ENCODE measurements at places on chromosomes 5 and 9. TPM values are rescaled to one million over a fixed set of nuclear protein-coding genes. Genes with fewer than 3 reads are reported as not detected.

DNA sequence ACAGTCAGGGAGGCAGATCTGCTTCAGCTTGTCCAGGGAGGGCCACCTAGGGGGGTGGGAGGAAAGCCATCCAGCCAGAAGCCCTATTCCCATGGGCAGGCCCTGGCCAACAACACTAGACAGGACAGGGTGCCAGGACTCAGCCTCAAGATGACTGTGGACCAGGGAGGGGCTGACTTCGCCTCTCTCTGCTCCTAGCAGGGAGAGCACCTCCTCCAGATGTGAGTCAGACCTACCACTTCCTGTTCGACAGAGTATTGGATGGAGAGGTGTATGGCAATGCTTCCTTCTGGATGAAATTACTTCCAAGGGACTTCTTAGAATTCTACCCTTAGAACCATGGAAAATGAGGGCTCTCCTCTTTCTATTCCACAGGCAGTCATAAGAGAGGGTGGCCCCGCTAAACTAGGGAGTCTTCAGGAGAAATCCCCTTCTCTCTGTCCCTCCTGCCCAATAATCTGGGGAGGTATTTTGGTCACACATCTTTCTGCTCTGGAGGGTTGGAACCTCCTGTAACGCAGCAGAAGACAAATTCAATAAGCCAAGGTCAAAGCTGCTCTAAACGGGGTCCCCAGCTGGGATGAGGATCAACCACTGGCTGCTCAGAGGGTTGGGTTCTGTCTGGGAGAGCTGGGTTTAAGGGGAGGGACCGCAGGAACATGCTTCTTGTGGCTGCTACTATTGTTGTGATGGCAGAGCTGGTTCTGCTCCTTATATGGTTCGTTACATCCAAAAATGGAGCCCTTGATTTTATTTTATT is 23.2 kb upstream of the RCL1 start:
- no peaks in the 10 kb centered on the region for H3K27me3 ChIP-seq
- DNase-seq: peak; percentile 25
- H3K4me3 ChIP-seq: no peak overlapping the region
- no peaks in the 10 kb centered on the region for H3K36me3 ChIP-seq

DNA sequence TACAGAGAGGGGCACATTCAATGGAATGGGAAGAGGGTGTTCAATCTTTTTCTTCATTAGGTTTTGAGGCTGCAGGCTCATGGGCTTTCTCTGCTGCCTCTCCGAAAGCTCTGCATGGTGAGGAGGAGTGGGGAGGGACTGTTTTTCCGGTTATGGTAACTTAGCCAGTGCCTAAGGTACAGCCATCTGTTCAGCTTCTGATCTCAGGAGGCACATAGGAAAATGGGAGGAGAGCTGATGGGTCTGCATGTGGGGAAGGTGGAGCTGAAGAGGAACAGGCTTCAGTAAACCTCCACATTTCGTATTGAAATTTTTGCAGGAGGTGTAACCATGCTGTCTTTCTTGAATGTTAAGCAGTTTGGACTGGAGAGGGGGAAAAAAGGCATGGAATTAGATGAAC is 1020.4 kb upstream of the WWC1 start:
- H3K4me1 ChIP-seq: no peaks in the 10 kb centered on the region
- H3K27ac ChIP-seq: no peak overlapping the region
- no peaks in the 10 kb centered on the region for H3K27me3 ChIP-seq
- H3K4me3 ChIP-seq: no peak overlapping the region

DNA sequence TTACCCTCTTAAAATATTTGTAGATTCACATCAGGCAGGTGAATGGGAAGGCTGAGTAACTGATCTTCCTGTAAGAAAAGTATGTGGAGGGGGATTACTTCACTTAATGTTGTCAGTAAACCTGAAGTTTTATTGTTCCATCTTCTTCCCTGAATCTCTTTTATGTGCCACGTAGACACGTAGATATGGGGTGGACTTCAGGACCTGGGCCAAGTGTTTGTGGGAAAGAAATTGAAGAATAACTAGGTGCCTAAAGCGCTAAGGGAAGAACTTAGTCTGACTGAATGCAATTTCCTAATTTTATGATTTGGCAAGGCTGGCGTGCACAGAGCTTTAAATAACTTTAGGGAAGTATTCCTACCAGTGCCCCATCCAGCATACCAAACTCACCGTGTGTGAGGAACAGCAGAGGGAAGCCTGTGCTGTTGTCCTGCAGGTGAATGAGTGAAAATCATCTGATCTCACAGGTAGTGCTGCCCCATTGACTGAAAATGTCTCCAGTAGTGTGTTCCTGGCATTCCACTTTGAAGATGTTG is 323.4 kb downstream of the KDM4C start:
- no peaks in the 10 kb centered on the region for H3K4me1 ChIP-seq
- DNase-seq: no peak
- no peaks in the 10 kb centered on the region for H3K27me3 ChIP-seq
- no peak overlapping the region for H3K27ac ChIP-seq
- no peak overlapping the region for H3K4me3 ChIP-seq

GRCh38 chr9:98168153-98168780 is 24.2 kb downstream of the CORO2A start:
- peaks cover 26% of the 10 kb centered on the region for H3K4me1 ChIP-seq
- DNase-seq: no peak
- H3K4me3 ChIP-seq: no peak overlapping the region
- H3K36me3 ChIP-seq: no peaks in the 10 kb centered on the region
- H3K27me3 ChIP-seq: no peaks in the 10 kb centered on the region
- no peak overlapping the region for H3K27ac ChIP-seq

- peaks cover 60% of the 10 kb centered on the region for H3K4me1 ChIP-seq
- peaks cover 47% of the 10 kb centered on the region for H3K27me3 ChIP-seq
- H3K27ac ChIP-seq: peak overlapping the region; percentile 92
- no peaks in the 10 kb centered on the region for H3K36me3 ChIP-seq
- DNase-seq: peak; percentile 55
- no peak overlapping the region for H3K4me3 ChIP-seq
Observed at GRCh38 chr5:159409801-159410200, 79.5 kb upstream of the IL12B start.

- no peak overlapping the region for H3K4me3 ChIP-seq
- H3K27me3 ChIP-seq: no peaks in the 10 kb centered on the region
- H3K36me3 ChIP-seq: no peaks in the 10 kb centered on the region
- no peaks in the 10 kb centered on the region for H3K4me1 ChIP-seq
Observed at GRCh38 chr9:100803956-100804355, 224.6 kb upstream of the PLPPR1 start.

DNA sequence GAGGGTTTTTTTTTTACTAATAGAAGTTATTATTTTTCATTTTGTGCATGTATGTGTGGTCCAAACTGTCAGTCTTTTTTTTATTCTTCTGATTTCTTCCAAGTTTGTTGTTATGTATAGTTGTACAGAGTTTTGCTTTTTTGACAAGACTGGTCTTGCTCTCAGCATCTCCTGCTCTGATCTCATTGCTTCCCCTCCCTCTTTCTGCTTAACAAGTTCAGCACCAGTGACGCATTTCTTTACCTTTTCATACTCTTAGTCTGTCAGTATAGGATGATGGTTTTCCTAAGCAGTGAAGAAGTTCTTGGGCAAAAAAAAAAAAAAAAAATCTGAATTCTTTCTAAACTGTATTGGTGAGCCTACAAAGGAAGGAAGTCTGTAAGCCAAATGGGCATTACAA is 135.1 kb downstream of the CD180 start:
- H3K27me3 ChIP-seq: no peaks in the 10 kb centered on the region
- H3K4me1 ChIP-seq: peaks cover 23% of the 10 kb centered on the region
- H3K36me3 ChIP-seq: peaks cover 12% of the 10 kb centered on the region
- DNase-seq: no peak
- peak overlapping the region; percentile 14 for H3K27ac ChIP-seq

DNA sequence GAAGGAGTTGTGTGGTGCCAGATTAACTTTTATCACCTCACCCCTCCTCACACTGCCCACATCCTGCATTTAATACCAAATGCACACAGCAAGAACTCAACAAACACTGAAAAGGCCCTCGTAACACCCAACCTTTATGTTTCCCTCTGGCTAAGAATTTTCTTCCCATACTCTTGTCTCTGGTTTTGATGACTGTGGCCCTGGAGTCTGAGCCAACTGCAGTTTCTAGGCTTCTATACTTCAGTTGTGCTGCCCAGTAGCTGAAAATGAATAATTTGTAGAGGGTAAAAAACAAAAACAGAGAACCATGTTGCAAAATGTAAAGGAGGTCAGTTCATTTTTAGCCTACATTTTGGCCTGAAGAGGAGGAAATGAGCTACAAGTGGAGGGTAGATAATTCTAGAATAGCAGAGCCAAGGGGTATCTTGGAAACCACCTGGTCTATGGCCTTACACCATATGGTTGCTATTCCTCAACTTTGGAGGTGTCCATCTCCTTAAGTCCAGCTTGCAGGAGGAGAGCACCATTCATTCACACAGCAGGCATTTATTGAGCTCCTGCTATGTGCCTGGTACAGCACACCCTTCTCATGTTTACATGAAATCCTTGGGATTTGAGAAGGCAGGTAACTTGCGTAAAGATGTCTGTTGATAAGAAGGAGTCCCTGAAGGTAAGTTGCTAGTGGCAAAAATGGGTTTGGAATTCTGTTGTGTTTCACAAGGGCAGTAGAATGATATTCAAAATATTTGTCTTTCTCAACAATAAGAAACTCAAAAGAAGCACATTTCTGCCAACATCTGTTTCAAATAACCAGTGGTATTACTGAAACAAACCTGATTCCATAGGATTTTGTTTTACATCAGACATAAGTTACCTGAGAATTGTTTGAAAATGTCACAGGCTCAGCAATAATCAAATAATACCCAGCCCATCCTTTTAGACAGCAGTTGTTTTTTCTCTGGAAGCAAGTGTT is 83.8 kb upstream of the TNFAIP8 start:
- no peaks in the 10 kb centered on the region for H3K27me3 ChIP-seq
- H3K4me3 ChIP-seq: peak overlapping the region; percentile 96
- no peak for DNase-seq

GRCh38 chr5:38463634-38464521 is 92.6 kb downstream of the LIFR start:
- no peak for DNase-seq
- no peaks in the 10 kb centered on the region for H3K36me3 ChIP-seq
- no peaks in the 10 kb centered on the region for H3K4me1 ChIP-seq
- H3K27me3 ChIP-seq: peaks cover 41% of the 10 kb centered on the region

- H3K4me1 ChIP-seq: no peaks in the 10 kb centered on the region
- H3K4me3 ChIP-seq: no peak overlapping the region
- no peak for DNase-seq
- H3K27me3 ChIP-seq: no peaks in the 10 kb centered on the region
- H3K27ac ChIP-seq: no peak overlapping the region
- H3K36me3 ChIP-seq: peaks cover 2% of the 10 kb centered on the region
Observed at GRCh38 chr5:125450771-125451170, 704.3 kb upstream of the ZNF608 start.

GRCh38 chr5:659496-660263 is 33.5 kb downstream of the TPPP start:
- peaks cover 12% of the 10 kb centered on the region for H3K36me3 ChIP-seq
- H3K27ac ChIP-seq: no peak overlapping the region
- no peak overlapping the region for H3K4me3 ChIP-seq
- no peaks in the 10 kb centered on the region for H3K4me1 ChIP-seq

GRCh38 chr9:7935681-7936080 is 136.1 kb upstream of the DMAC1 start:
- no peaks in the 10 kb centered on the region for H3K27me3 ChIP-seq
- peak overlapping the region; percentile 59 for H3K4me3 ChIP-seq
- H3K27ac ChIP-seq: peak overlapping the region; percentile 95
- peaks cover 6% of the 10 kb centered on the region for H3K36me3 ChIP-seq

- no peak overlapping the region for H3K27ac ChIP-seq
- no peak for DNase-seq
- no peaks in the 10 kb centered on the region for H3K4me1 ChIP-seq
- no peaks in the 10 kb centered on the region for H3K36me3 ChIP-seq
Observed at GRCh38 chr9:25284365-25284764, 393.9 kb downstream of the TUSC1 start.

DNA sequence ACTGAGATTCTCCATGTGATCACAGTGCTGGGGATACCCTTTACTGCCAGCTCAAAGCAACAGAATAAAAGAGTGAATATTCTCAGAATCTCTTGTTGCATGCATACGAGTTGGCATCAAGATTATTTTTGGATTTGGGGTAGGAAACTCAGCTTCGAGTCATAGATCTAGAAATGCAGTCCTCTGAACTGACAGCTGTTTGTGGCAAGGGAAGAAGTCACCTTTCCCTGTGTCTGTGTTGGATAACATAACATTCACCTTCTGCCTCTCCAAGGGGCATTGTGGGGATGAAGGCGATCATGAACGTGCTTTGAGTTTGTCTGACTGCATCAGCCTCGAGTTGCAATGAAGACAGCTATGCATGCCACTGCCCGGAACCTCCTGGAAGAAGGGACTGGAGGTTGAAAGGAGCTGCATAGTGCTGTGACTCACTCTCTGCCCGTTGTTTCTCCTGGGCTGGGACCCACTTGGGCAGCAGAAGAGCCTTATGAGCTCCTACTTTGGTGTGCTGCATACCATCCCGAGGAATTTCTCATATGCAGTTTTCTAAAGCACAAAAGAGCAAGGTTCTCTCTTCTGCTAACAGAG is 231.7 kb downstream of the ARHGAP26 start:
- H3K4me3 ChIP-seq: peak overlapping the region; percentile 77
- H3K4me1 ChIP-seq: peaks cover 81% of the 10 kb centered on the region
- peaks cover 10% of the 10 kb centered on the region for H3K36me3 ChIP-seq
- peak; percentile 35 for DNase-seq
- H3K27me3 ChIP-seq: no peaks in the 10 kb centered on the region
- H3K27ac ChIP-seq: peak overlapping the region; percentile 93

GRCh38 chr9:35540315-35540714 is 50.4 kb downstream of the RUSC2 start:
- no peak for DNase-seq
- no peak overlapping the region for H3K27ac ChIP-seq
- no peaks in the 10 kb centered on the region for H3K36me3 ChIP-seq
- H3K4me1 ChIP-seq: no peaks in the 10 kb centered on the region

- peaks cover 14% of the 10 kb centered on the region for H3K36me3 ChIP-seq
- DNase-seq: peak; percentile 64
- peak overlapping the region; percentile 93 for H3K4me3 ChIP-seq
- H3K27me3 ChIP-seq: no peaks in the 10 kb centered on the region
Observed at GRCh38 chr5:134175921-134176510, 734 bp downstream of the SKP1 start.

DNA sequence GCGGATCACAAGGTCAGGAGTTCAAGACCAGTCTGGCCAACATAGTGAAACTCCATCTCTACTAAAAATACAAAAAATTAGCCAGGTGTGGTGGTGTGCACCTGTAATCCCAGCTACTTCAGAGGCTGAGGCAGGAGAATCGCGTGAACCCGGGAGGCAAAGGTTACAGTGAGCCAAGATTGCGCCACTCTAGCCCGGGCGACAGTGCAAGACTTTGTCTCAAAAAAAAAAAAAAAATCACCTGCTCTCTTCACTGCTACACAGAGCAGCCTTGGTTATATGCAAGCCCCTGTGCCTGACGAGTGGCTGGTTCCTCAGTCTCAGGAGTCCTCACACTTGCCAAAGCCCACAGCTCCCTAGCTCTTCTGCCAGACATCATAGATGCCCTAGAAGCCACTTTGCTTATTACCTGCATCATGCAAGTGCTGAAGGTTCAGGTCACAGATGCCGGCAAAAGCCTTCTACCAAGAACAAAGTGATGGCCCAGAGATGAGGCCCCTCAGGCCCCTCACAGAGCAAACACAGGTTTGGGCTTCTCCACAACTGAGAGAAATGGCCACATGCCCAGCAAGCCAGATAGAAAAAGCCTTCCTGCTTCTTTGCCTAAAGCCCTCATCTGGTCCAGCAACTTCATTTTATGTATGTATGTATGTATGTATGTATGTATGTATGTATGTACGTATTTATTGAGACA is 176.4 kb downstream of the AUH start:
- H3K27me3 ChIP-seq: no peaks in the 10 kb centered on the region
- H3K4me1 ChIP-seq: peaks cover 42% of the 10 kb centered on the region
- DNase-seq: no peak
- H3K4me3 ChIP-seq: no peak overlapping the region
- peaks cover 16% of the 10 kb centered on the region for H3K36me3 ChIP-seq

GABRA6 gene
- total RNA-seq: not detected

PCDHA9 gene
- total RNA-seq: not detected

CCL27 gene
- total RNA-seq: 3.7 TPM

GRM6 gene
- not detected for total RNA-seq

LIFR gene
- 0.05 TPM for total RNA-seq

ORM2 gene
- total RNA-seq: not detected

PCDH12 gene
- total RNA-seq: 0.31 TPM

DIPK1B gene
- 0.72 TPM for total RNA-seq
